ENCODE measurements at places on chromosomes 5 and 9.

- DNase-seq: no peak
Measured at GRCh38 chr9:86069206-86069869, 30.0 kb downstream of the GOLM1 start.

DNA sequence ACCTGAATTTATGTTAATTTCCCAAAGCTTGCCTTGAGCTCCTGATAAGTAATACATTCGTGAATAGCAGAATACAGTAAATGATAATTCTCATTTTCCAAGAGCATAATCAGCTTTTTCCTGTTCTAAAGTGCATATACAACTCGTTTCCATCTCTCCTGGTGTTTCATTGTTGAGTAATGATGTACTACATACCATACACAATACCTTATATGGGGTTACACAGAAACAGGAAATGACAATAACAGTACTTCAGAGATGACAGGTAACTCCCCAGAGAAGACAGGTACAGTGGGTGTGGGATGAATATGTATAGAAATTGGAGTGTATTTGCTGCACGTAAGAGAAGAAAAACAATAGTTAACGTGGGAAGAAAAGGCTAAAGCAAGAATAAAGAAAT lies 287.1 kb downstream of the TENT4A start:
- no peak for DNase-seq

GRCh38 chr9:126869368-126869767 lies 8.9 kb downstream of the ZBTB34 start:
- DNase-seq: no peak

GRCh38 chr9:91933556-91934352 lies 16.3 kb downstream of the ROR2 start:
- DNase-seq: no peak

GRCh38 chr9:32839013-32839885 lies 55.9 kb downstream of the TMEM215 start:
- no peak for DNase-seq

GRCh38 chr5:170216257-170216864 lies 16.4 kb upstream of the C5orf58 start:
- no peak for DNase-seq

DNA sequence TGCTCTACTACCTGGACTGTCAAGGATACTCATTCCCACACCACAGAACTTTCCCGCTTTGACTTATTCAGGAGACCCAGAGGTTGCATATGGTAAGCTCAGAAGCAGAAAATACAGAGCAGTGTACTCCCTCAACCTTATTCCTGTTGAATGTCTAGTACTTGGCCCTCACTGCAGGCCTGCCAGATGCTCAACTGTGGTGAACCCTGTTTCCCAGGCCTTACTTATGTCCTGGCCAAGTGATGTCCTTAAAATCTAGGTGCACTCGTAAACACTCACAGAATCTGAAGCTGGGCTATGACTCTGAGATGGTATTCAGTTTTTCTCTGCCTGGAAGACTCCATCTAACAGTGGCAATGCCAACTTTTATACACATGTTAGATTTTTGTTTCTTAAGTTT lies 21.0 kb downstream of the DIAPH1 start:
- no peak for DNase-seq

DNA sequence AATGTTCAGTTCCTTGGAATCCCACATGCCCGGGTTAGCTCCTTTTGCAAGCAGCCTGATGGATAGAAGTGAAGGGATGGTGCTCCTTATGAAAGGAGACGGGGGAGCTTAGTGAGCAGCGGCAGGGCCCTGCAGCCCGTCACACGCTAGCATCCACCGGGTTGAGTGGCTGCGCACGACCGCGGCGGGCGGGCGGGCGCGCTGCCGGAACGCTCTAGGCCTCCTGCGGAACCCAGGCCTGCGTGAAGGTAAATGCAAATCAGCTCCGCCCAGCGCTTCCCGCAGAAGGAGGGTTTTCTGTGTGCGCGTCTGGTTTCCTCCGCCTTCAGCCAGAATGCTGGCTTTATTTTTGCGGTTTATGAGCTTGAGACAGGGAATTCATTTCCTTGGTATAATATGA lies 19.8 kb downstream of the IL12B start:
- DNase-seq: peak; percentile 9

GRCh38 chr5:150700246-150700593 lies 642 bp downstream of the RBM22 start:
- DNase-seq: no peak

DNA sequence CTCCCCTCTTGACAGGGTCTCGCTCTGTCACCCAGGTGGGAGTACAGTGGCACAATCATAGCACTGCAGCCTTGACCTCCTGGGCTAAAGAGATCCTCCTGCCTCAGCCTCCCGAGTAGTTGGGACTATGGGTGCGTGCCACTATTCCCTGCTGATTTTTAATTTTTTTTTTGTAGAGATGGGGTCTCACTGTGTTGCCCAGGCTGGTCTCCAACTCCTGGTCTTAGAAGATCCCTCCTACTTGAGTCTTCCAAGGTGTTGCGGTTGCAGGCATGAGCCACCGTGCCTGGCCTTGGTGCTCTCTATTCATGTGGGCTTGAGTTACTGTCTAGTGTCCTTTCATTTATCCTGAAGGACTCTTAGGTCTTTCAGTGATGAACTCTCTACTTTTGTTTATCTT lies 24.1 kb downstream of the EHMT1 start:
- no peak for DNase-seq

DNA sequence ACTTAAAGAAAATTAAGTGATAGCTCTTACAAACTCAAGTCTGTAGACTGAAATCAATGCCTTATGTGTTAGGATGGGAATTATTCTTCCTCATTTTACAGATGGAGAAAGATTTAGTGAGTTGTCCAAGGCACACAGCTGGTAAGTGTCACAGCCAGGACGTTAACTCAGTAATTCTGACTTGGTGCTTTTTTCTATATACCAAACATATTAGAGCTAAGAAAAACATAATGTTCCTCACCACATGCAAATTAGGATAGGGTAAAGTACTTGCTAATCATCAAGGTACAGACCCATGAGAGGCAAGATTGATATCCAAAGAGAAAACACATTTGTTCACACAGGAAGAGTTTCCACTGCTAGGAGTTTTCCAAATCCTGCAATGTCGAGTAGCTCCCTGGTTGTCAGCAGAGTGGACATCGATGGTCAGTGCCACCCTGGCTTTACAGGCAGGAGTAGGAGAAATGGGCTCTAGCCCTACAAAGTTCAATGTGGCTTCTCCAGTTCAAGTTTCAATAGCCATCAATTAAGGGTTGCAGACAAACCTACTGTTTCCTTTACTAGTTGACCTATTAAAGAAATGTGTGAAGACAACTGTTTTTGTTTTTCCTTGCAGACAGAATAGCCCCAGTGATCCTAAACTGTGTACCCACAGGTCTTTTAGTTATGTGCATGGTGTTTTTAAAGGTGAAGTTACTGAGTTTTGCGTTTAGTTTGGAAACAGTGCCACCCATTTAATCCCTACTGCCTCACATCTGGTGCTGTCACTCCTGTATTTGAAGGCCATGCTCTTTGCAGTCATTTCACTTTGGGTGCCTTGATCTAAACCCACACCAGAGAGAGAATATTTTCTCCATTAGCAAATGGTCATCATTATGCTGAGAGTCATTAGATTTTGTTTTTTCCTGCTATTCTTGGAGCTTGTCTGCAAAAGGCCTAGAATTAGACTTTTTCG lies 460.8 kb upstream of the SMARCA2 start:
- no peak for DNase-seq

GRCh38 chr5:150764530-150764929 lies 5.7 kb upstream of the DCTN4 start:
- no peak for DNase-seq

DNA sequence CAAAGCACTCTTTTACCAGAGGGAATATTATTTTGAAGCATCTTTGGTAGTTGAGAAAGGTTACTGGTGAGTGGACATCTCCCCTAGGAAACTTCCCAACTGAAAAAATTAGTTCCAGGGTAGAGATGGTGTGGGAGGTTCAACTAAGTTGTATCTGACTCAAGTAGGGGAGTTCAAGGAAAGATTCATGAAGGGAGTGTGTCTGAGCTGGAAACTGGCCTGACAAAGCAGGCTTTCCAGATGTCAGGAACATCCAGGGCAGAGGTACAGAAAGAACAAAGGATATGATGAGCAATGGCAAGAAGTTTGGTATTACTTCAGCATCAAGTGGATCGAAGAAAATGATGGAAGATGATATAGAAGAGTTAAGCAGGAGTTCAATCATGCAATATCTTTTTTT lies 458.0 kb upstream of the RIOK2 start:
- no peak for DNase-seq

- DNase-seq: no peak
Measured at GRCh38 chr5:123028222-123028621, 8.3 kb downstream of the PPIC start.

GRCh38 chr9:94632737-94633136 lies 6.6 kb downstream of the FBP1 start:
- no peak for DNase-seq

DNA sequence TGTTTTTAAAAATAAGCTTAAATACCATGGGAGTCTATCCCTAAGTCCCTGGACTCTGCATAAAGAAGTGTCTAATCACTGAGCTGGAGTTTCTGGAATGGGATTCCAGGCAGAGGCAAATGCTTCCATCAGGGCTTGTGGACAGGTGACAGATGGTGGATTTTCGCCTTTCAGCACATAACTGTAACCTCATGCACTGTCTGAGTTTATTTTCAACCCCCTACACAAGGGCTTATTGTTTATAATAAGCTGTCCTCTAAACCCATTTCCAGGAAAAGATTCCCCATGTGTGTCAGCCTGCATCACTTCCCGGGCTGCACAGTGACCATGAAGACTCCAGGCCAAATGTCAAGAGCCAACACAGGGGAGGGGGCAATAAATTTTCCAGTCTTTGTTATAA lies 264.0 kb downstream of the PIK3R1 start:
- DNase-seq: no peak

DNA sequence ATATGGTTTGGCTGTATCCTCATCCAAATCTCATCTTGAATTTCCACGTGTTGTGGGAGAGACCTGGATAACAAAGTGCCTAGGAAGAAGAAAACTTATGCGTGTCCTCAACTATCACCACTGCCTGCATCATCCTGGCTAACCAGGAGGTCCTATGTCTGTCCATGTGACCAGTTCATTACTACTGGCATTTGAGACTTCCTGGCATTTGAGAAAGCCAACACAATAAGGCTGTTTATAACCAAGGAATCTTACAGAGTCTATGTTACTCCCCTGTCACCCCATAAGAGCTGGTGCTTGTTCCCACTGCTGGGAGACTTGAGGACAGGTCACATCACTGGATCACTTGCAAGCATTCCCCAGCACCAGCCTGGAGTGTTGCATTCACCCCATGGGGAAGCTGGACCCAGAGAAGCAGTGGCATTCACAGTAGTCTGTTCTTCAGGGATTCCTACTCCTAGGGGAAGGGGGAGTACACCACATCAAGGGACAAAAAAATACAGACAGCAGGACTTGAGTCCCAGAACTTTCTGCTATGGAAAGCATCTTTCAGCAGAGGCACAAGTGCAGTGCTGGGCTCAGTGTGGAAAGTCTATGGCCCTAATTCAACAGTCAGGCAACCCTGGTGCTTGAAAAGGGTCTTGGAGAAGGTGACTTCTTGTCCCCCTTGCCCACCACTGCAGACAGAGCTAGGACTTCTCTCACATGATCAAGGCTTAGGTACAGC lies 717.1 kb downstream of the SEMA5A start:
- DNase-seq: no peak

GRCh38 chr5:2591777-2592453 lies 159.6 kb downstream of the IRX2 start:
- no peak for DNase-seq

GRCh38 chr9:81716409-81716808 lies 27.1 kb upstream of the TLE1 start:
- DNase-seq: no peak

GRCh38 chr9:37371565-37372464 lies 50.7 kb upstream of the GRHPR start:
- DNase-seq: no peak

DNA sequence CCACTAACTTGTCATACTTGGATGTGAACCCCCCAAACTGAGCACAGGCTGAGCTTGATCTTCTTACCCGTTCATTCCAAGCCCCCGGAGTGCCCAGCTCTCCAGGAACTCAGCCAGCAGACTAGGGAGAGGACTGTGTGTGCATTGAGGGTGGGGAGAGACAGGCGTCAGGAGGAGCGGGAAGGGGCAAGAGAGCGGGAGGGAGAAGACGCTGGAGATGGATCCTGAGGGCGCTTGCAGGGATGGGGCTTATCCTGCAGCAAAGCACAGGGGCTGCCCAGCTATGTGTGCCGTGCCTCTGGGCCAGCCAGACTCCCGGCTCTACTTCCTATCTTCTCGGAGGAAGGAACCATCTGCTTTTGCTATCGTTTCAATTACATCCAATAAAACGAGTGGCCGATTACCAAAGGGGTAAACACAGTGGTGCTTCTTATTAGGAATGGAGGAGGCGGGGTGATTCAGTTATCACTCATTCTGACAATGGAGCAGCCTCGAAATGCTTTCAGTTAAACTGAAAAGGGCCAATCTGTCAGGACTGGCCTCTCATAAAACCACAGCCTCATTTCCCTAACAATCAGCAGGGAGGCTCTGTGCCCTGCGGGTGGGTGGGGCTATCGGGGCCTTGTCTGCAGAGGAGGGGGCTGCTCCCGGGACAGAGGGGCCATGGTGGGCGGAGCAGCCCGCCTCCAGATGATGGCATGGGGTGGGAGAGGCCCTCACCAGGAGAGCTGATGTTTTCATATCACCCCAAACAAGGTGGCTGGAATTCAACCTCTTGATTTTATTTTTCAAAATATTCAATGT lies 168.2 kb downstream of the DAB2IP start:
- DNase-seq: no peak

GRCh38 chr9:130487500-130487899 lies 42.7 kb downstream of the ASS1 start:
- no peak for DNase-seq

GRCh38 chr5:138241688-138242571 lies 28.8 kb upstream of the CDC23 start:
- peak; percentile 5 for DNase-seq

GRCh38 chr5:139633295-139634027 lies 14.7 kb upstream of the CXXC5 start:
- no peak for DNase-seq

GRCh38 chr9:111187376-111187775 lies 142.6 kb downstream of the OR2K2 start:
- DNase-seq: no peak

- no peak for DNase-seq
Measured at GRCh38 chr5:96439477-96440184, 6.6 kb upstream of the PCSK1 start.
